ENCODE measurements at places on chromosomes 3 and 15. TPM values are rescaled to one million over a fixed set of nuclear protein-coding genes. Genes with fewer than 3 reads are reported as not detected.

The DZIP1L gene
- 0.13 TPM for total RNA-seq

The ISG20 gene
- 28.9 TPM for total RNA-seq

The EEF1AKMT4 gene
- total RNA-seq = 15.7 TPM

The KLHL40 gene
- not detected for total RNA-seq

The KCNMB3 gene
- 0.76 TPM for total RNA-seq

The AADAC gene
- not detected for total RNA-seq

The KLHL6 gene
- total RNA-seq = 32.9 TPM

The CELSR3 gene
- 23.6 TPM for total RNA-seq

The CADPS gene
- total RNA-seq = not detected

The KBTBD13 gene
- not detected for total RNA-seq

The PP2D1 gene
- not detected for total RNA-seq

The SMAD6 gene
- total RNA-seq = 0.04 TPM

The HRH1 gene
- 0.46 TPM for total RNA-seq

The USP50 gene
- total RNA-seq = not detected

The PIGB gene
- total RNA-seq = 18.5 TPM

The ARGFX gene
- not detected for total RNA-seq
